Left renal pelvis (tissue), 4 donors: ENCODE measurements at places on chromosomes 2 and 18. TPM values are rescaled to one million over a fixed set of nuclear protein-coding genes. Genes with fewer than 3 reads are reported as not detected.

DNA sequence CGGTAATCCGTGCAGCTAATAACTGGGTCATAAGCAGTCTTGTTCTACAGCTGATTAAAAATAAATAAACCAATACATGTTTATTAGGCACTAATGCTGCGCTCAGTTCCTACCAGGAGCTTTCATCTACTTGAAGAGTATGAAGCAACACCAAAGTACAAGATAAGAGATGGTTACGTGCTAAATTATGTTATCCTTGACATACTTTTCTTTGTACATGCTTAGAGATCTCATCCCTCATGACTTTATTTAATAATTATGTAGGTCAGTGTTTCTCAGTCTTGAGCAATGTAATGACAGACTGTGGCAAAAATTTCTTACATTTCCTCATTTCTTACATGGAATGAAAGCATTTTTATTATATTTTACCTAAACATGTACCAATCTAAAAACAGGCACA is 54.6 kb upstream of the COBLL1 start:
- no peak for DNase-seq

- no peak for DNase-seq
These were observed 81.9 kb upstream of the MYCN start for GRCh38 chr2:15858466-15858865.

GRCh38 chr18:22517356-22517755 is 99.6 kb upstream of the CTAGE1 start:
- DNase-seq: no peak

The MGAT4A gene
- polyA plus RNA-seq: 16.0 TPM

DNA sequence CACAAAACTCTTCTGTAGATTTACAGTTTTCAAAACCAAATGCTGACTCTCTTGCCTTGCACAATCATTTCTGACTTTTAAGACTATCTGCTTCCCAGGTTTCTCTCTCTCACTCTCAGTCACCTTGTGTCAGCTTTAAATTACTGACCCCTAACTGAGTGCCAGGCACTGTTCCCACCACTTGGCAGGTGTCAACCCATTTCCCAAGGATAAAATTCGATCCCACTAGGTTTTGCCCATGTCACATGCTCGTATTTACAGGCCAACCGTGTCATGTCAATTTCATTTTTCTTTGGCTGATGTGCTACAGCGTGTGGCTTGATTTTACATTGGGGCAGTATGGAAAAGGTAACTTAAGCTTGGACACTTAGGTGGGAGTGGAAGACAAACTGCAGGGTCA is 26.1 kb upstream of the LMAN1 start:
- no peak for DNase-seq

DNA sequence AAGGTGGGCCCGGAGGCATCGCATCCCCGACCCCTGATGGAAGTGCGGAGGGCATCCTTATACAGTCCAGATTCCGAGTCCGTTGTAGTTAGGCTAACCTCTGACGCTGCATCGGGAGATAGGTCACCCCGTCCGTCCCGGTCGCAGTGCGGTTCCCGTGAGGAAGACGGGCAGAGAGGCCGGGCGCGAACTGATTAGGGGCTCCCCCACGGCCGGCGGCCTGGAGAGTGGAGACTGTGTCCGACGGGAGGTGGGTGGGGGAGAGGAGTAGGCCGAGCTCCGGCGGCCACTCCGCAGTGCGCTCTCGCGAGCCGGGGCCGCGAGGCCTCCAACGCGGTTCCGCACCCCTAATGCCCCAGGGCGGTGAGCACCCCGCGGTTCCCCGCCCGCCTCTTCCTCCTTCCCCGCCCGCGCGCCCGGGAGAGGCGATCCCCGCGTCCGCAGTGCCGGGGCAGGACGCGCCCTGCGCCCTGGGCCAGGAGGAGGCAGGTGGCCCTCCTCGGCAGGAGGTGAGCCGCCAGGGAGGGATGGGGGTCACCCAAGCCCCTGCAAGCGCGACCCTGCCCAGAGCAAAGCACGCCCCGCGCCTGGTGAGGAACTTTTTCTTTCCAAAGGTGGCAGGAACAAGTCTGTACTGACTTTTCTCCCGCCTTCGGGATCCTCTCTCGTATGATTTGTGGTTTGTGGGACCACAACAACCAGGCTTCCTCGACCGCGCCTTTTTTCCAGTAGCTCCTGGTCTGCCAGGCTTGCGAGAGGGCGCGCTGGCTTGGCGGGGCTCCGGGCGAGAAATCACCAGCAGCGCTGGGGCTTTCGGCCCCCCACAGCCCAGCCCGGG is 1.4 kb upstream of the SP5 start:
- no peak for DNase-seq
